ENCODE measurements at places on chromosomes 2 and 18. TPM values are rescaled to one million over a fixed set of nuclear protein-coding genes. Genes with fewer than 3 reads are reported as not detected.

THSD7B gene
- 0.62 TPM for total RNA-seq

DNA sequence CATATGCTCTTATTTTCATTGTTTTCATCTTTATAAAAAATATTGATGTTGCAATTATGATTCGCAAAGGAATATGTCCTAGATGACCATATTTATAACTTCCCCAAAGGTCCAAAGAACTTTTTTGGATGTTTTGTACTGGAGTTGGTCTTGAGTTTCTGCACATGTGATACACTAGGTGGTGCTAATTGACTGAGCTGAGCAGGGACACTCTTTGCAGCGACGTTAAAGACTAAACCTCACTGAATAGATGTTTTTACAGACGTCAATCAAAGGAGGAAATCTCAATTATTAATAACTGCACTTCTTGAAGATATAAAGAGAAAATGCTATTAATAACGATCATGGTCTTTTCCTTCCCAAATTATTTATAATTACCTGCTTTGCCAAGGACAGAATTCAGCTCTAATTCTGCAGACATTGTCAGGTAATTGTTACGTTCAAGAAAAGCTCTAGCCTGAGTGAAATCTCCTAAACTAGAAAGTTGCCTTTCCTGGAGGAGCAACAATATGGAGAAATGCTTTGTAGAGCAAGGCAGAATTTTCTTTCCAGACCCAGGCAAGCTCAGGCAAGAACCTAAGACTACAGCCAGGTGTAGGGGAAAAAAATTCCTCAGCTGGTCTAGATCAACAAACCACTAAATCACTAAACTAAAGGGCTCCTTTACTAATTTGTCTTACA is 119.3 kb upstream of the RBBP8 start:
- no peak for DNase-seq

TMEM169 gene
- 0.22 TPM for total RNA-seq

- no peak for DNase-seq
These were observed 141.0 kb downstream of the INHBB start for GRCh38 chr2:120486946-120487345.

- no peak for DNase-seq
These were observed 262.6 kb downstream of the MREG start for GRCh38 chr2:215750763-215751162.

DNA sequence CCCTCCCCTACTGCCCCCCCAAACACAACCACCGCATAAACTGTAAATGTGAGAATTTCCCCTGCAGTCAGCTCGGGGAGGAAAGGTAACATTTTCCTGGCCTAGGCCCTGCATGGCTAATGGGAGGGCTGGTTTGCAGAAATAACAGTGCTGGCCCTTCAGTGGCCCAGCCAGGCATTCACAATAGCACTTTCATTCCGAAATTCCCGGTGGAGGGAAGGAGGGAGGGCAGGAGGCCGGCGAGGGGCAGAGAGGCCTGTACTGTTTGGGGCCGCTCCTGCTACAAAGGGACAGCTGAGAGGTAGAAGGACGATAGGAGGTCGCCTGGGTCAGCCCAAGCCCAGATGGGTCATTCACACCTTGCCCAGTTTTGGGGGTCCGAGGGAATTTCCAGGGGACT is 11.3 kb downstream of the CYP26B1 start:
- no peak for DNase-seq

GRCh38 chr18:58100154-58100553 is 56.1 kb downstream of the NEDD4L start:
- no peak for DNase-seq

DNA sequence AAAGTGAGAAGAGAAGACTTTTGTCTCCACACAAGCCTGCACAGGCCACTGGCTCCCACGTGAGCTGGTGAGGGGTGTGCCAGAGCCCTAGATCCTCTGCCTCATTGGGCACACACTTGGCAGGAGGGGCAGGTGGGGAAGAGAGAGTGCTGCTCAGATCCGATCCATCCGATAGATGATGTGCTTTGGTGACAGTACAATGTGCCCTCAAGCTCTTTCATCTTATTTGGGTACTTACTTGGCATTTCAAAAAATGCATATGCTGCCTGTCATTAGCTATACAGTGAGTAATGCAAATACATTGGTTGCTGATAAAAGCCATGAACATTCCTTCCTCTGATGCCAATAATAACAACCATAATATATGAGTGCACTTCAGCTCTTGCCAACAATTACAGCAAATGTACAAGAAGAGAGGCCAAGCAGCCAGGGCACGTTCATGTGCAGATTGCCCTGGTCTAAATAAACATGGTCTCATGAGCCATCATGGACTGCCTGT is 255.3 kb downstream of the VAPA start:
- DNase-seq = no peak

GRCh38 chr2:149703281-149703680 is 115.7 kb upstream of the MMADHC start:
- DNase-seq = no peak

RESP18 gene
- not detected for total RNA-seq

GRCh38 chr2:112623913-112624777 is 21.6 kb upstream of the SLC20A1 start:
- DNase-seq = peak; percentile 79

GRCh38 chr2:119383410-119384140 is 16.8 kb downstream of the DBI start:
- DNase-seq = peak; percentile 53

GRCh38 chr2:143264851-143265250 is 135.6 kb downstream of the ARHGAP15 start:
- no peak for DNase-seq

GRCh38 chr2:50863218-50863617 is 168.7 kb downstream of the NRXN1 start:
- no peak for DNase-seq

DNA sequence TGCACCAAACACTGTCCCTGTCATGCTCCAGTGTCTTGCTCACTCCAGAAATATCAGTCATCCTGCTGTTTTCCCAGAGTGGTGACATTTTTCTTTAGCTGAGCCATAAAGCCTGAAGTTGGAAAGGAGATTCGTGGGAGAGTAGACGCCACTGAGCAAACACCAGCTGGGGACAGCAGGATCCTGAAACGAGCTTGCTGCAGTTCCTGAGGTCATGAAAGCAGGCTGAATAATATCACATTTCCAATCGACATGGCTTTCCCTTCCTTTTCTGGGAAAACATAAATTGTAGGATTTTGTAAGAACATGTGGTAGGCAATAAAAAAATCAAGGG is 276.4 kb downstream of the CDCA7 start:
- no peak for DNase-seq

GRCh38 chr18:79495591-79496071 is 99.9 kb downstream of the NFATC1 start:
- peak; percentile 36 for DNase-seq

BOLL gene
- total RNA-seq = not detected

CD8A gene
- total RNA-seq = 0.62 TPM

DNA sequence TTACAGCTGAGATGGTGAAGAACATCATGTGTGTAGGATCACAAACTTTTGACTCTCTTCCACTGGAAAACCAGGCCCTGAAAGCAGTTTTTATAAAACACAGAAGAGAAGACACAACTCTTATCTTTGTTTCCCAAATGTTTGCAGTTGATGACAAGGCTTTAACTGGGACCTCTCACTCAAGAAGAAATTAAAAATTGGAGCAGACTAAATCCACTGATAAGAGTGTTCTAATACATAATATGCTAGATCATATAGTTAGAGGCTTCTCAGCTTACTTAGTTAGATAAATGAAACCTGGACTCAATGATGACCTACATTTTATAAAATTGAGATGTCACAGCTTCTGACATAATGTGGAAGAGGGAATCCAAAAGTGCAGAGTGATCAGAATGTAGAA is 158.3 kb upstream of the WDSUB1 start:
- no peak for DNase-seq

- DNase-seq = no peak
These were observed 129.1 kb upstream of the DOCK10 start for GRCh38 chr2:225171350-225171749.

Measured in cardiac septum (tissue), 1 donor.